Non-pigmented ciliary epithelial cell (primary cell): ENCODE measurements at places on chromosomes 12 and 14.

DNA sequence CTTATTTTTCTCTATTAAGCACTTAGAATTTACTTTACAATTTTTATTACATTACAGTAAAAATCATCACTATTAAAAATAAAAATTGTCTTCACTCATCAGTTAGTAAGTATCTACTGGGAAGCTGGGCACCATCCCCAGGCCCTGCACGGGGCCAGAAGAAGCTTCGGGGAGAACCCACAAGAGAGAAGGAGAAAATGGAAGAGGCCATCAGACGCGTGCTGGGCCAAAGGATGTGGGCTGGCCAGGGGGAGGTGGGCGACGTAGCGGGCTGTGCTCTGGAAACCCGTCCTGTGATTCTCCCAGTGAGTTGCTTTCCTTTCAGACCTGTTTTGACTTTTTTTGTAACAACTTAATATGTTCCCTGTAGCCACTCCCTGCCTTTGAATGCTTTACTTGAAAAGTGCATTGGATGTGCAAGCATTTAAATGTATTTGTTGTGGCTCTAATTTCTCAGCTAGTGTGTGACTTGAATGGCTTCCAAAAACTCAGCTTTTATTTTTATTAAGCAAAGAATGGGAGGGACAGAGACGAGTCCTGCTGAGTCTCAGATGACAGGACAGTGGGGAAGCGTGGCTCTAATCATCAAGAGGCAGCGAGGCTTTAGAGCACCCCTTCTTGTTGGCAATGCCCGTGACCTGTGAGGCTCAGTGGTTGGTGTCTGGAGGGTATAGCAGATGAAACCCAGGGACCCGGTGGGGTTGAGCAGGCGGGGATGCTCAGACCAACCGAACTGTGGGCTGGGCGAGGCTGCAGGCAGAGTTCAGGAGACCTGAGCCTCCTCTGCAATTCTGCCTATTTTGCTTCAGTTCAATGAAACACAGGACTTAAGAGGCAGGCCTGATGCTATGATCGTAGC lies 38.8 kb downstream of the SYNE3 start:
- no peak for DNase-seq

GRCh38 chr14:85325134-85326017 lies 204.6 kb upstream of the FLRT2 start:
- DNase-seq, result no peak

DNA sequence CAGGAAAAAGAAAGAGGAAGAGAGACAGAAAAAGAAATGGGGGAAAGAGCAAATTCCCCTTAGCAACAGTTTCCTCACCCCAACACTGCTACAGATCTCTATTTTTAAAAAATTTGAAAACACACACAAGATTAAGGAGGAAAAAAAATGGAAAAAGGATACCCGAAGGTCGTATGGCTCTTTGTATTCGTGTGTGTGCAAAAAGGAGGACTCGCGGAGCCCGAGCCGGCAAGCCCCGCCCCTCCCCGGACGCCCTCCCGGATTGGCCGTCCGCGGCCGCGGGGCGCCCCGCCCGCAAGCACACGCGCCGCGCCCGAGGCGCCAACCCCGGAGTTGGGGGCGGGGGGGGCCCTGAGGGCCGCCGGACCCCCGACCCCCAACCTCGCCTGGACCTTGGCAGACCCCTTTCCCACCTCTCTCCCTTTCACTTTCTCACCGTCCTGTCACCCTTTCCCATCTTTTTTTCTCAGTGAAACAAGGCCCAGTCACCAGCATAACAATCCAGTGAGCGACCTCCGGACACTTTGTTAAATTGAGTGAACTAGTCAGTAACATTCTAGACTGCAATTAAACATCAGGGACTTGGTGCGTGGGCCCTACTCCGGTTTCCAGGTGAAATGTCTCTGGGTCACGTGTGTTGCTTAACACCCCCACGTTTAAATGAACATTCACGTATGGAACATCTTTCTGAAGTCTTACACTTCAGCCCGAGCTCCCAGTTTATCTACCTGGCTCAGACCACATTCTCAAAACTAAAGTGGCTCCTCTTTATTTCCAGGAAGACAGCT lies at the start of gene C14orf93:
C14orf93 (minus strand) TSS at position 205 of the 788 bp plus-strand sequence. CDS start 11,120 bp downstream, outside the sequence.
- no peak for DNase-seq

DNA sequence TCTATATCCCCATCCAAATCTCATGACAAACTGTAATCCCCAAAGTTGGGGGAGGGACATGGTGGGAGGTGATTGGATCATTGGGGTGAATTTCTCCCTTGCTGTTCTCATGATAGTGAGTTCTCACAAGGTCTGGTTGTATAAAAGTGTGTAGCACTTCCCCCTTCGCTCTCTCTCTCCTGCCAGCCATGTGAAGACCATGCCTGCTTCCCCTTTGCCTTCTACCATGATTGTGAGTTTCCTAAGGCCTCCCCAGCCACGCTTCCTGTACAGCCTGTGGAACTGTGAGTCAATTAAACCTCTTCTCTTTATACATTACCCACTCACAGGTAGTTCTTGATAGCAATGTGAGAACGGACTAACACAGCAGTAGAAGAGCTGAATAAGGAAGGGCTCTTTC lies 62.6 kb upstream of the VASH1 start:
- DNase-seq, result no peak

GRCh38 chr12:31298515-31298910 lies 27.4 kb downstream of the SINHCAF start:
- DNase-seq, result no peak

DNA sequence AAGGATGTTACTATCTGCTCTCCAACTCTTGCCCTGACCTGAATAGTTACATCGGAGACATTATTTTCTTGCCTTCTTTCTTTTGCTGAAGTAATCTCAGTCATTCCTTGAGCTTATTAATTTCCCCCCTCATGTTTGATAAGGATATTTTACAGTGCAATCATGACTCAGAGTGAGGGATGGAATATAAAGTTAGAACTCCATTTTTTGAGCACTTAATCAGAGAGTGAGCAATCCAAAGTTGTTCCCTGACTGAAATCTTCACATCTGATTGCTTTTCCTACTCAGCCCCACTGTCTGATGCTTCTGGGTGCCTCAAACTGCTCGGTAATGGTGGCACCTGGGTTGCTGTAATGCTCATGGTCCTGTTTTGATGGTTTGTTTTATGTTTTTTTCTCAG lies 142.7 kb upstream of the SEL1L start:
- no peak for DNase-seq

DNA sequence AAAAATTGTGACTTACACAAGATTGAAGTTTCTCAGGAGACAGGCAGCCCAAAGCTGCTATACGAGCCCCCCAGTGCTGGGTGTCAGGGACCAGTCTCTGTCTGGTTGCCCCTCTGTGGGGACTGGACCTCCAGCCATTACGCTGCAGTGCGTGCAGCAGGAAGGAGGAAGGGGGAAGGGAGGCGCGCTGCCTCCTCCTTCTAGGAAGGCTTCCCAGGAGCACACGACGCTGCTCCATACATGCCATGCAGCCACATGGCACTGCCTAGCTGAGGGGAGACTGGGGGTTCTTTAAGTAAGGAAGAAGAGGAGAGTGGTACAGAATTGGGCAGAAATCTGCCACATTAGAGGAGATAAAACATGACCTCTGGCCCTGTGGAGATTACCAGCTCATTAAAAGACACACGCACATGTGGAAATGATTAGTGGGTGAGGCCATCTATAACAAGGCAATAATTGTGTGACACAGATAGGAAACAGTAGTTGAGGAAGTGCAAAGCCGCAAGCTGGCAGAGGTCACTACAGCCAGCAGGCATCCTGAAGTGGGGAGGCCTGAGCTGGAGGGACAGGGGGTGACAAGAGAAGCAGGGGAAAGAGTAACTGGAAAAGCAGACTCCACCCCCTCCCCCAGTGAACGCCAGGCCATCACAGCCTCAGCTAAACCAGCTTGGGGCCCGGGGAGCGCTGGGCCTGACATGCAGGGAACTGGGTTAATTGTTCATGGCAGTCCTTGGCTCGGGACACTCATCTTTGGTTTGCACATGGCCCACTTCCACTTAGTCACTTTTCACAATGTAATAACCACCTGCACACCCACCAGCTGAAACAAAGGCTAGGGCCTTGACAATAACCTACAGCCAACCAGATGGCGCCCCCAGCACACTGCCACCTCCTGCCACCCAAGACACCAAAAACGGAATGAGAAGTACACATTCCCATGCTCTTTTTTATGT lies 39.6 kb downstream of the CCDC88C start:
- no peak for DNase-seq

- no peak for DNase-seq
These were observed 54.6 kb downstream of the TSPAN11 start for GRCh38 chr12:30980955-30981662.

DNA sequence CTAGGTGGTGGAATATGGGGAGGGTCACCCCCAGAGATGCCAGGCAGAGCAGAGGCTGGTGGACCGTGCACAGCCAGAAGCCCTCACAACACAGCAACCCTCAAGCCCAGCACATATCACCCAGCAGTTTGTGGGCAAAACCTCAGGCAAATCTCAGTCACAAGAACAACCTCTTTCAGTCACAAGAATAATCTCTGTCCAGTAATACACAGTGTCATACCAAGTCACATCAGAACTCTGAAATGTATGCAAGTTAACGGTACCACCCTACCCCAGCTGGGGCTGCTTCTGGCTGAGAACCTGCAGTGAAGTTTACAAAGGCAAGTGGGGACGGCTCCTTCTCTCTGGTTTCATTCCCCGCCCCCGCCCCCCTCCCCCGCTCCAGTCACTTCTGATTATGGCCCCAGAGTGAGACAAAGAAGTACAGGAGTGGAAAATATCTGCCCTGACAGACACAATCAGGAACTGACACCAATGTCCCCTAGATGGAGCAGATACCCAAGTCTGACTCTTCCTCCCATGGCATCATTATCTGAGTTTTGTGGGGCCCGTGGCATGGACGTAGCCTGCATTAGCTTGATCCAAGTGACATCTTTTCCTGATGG lies 480.9 kb upstream of the TMEM132C start:
- DNase-seq, result no peak

DNA sequence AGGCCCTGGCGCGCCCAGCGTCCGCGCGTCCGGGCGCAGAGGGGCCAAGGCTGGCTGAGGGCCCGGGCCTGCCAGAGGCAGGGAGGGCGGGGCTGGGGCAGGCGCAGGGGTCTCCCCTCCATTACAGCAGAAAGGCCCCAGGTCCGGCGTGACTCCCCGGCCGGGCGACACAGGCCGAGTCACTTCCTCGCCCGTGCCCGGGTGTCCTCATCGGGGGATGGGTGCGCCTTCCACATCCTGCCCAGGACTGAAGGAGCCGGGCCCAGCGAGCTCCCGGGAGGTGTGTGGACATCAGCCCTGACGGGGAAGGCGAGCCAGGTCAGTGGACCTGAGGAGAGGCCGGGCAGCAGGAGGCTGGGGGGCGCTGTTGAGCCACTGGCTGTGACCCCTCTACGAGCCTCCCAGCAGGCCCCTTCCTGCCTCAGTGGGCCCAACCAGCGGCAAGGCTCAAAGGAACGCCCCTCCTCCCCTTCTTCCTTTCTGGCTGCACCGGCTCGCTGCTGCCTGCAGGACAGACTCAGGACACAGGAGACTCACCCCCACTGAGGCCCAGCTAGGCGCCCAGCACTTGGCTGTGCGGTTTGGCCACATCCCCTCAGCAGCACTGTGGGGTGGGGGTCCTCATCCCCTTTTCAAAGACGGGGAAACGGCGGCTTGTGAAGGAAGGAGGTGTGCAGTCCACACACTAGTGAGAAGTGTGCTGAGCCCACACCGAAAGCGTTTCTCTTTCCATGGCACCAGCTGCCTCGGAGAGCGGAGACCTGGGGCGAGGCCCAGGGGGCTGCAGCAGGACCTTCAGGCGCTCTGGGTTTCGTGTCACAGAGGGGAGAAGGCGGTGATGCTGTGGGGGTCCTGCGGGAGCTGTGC lies 606 bp downstream of the TNFAIP2 start:
- no peak for DNase-seq

- no peak for DNase-seq
These were observed 175.9 kb upstream of the KITLG start for GRCh38 chr12:88756153-88756552.

DNA sequence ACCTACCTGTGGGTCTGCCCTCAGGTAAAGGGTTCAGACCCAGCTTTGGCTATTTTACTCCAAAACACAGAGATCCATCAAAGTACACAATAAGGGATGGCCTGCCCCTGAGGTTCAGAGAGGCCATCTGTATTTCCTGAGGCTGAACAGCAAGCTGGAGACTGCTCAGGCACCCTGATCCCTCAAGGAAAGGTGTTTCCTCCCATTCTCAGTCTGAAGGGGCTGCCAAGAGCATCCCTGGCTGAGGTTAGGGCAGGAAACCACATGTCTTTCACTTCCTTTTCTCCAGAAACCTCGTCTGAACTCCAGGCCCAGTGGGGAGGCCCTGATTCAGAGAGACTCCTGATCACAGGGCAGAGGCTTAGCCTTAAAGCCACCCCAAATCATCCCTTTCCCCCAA lies 1.5 kb downstream of the RILPL1 start:
- DNase-seq, result no peak

DNA sequence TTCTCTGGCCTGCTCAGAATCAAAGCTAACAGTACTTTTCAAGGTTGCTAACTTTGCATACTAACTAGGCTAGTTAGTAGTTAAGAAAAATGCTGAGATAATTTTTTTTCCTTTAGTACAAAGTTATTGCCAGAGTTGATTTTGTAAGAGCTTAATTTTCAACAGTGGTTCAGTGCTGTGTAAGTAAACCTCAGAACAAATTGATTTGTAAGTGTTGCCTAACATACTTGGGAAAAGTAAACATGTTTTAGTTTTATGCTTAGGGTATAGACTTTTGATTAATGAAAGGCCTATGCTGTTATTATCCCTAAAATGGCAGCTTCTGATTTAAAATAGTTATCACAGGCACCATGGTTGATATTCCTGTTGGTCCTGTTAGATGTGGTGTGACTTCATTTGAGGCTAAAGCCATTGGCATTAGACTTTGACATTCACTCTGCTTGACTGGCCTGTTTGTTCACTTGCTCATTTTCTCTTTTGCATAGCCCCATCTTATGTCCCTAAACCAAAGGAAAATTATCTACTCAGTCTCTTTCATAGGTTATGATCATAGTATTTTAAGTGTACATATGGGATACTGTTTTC lies 5.2 kb downstream of the CMAS start:
- DNase-seq, result no peak

DNA sequence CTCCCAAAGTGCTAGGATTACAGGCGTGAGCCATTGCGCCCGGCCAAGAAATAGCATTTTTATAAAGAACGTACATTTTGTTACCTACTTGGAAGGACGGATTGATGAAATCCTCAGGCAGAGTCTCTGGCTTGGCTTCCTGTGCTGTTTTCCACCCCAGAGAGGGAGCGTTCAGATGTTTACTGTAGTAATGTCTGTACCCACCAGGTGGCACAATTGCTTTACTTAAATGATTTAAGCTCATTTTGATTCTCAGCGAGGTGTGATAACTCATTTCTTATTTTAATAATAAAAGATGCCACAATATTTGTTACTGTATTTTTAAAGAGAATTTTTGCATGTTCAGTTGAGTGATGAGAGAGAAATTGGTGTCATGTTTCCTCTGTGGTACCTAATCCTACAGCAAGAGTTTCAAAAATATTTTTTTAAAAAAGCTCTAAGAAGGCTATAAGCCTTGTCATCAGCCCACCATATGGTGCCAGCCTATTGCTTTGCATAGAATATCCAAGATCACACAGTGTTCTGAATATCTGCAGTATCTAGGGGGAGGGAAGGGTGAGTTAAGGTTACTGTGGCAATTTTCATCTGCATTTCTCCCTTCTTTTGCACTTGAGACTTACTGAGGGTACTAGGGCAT lies 82.6 kb upstream of the TRAF3 start:
- peak; percentile 28 for DNase-seq

GRCh38 chr12:7512553-7512952 lies 9.0 kb upstream of the CD163 start:
- DNase-seq, result peak; percentile 81
